HuH-7 (cell line): ENCODE measurements at places on chromosomes 2 and 18.

DNA sequence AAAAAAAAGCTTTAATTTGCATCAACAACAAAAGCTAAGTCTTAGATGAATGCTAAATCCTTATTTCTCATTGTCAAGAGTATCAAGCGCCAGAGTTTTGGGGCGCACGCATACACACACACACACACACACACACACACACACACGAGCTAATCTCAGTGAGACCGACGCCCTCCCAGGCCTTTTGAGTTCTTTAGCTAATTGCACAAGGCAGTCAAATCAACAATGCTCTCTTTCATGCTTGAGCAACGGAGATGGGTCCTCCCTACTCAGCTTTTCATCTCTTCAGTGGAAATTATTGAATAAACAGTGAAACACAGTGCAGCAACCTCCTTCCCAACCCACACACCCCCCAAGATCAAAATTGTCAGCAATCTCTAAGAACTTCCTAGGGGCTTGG is 19.2 kb downstream of the GKN1 start:
- DNase-seq = no peak

GRCh38 chr2:231065966-231066365 is 9.3 kb downstream of the PSMD1 start:
- DNase-seq = no peak

DNA sequence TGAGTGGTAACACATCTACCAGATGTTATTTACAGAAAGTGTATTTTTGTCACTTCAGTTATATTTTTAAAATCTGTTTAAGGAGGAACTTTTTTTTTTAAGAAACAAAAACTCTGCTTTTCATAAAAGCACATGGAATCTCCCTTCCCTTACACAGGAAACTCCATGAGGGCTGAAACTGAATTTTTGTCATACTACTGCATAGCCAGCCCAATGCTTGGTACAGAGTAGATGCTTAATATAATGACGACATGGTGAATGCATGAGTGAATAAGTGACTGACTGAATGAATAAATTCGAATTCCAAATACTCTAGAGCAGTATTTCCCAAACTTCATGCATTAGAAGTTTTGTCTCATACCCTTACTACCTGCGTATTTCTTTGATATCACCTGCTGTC is 86.5 kb downstream of the ROCK2 start:
- DNase-seq = no peak

DNA sequence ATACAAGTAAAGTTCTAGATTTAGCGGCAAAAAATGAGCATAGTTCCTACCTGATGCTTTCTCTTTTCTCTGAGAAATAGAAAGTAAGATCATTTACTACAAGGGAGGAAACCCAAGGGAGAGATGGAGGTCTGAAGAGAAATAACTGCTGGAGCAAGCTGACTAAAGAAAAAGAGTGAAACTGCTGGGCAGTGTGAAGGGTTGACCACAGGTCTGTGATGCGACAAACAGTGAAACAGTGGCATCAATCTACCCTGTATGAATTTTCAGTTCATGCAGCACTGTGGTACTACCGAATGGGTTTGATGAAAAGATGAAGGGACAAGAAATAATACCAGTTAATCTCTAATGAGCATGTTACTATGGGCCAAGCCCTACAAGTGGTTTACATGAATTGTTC is 52.2 kb downstream of the CUL3 start:
- DNase-seq = no peak

DNA sequence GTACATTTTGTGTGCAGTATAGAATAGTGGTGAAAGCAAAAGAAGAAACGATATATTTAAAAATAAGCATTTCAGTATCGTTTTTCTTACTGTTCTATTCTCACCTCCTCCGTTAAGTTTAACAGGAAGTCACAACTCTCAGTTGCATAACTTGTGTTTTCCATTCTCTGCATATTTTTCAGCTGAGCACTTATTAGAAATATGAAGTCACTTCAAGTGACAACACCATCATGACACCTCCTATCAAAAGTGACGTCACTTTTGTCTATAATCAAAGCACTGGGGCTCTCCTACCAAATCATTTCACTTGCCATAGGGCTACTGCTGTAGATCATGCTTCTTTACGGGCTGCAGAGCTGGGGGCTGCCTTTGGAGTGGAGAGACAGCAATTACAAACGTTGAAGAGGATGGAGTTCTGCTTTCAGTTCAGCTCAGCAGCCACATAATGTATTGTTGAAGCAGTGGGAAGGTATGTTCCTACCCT is 36.3 kb downstream of the STAT4 start:
- DNase-seq = no peak

GRCh38 chr2:41879235-41879916 is 168.4 kb upstream of the PKDCC start:
- no peak for DNase-seq

GRCh38 chr2:55880416-55881143 is 43.0 kb downstream of the EFEMP1 start:
- DNase-seq = no peak

GRCh38 chr2:38380397-38381130 is 3.5 kb upstream of the ATL2 start:
- DNase-seq = no peak

GRCh38 chr18:36412778-36413177 is 115.3 kb downstream of the FHOD3 start:
- DNase-seq = peak; percentile 10

DNA sequence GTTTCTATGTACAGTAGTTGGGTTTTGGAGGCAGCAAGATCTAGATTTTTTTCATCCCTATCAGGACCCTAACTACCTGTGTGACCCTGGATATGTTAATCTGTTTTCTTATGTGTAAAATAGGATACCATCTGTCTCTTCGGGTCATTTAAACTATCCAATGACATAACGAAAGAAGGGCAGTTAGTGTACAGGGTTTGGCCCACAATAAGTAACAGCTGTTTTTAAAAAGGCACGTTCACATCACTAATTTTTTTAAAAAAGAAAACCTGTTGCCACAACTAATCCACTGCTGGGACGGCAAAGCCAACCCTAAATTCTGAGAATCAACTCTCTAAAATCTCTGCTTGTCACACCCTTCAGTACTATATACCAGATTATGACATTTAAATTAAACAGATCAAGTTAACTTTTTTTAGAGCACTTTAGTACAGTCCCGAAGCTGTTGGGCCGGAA is 869 bp downstream of the USP40 start:
- DNase-seq = no peak

- DNase-seq = no peak
Observed at GRCh38 chr2:165328272-165328671, 89.1 kb downstream of the SCN2A start.

GRCh38 chr2:86160156-86160952 is 34.9 kb downstream of the IMMT start:
- no peak for DNase-seq

- DNase-seq = no peak
Observed at GRCh38 chr2:138012968-138013367, 48.7 kb downstream of the HNMT start.

GRCh38 chr2:71067567-71068217 is 756 bp upstream of the NAGK start:
- no peak for DNase-seq

GRCh38 chr2:236818281-236819045 is 248.8 kb downstream of the ACKR3 start:
- no peak for DNase-seq

DNA sequence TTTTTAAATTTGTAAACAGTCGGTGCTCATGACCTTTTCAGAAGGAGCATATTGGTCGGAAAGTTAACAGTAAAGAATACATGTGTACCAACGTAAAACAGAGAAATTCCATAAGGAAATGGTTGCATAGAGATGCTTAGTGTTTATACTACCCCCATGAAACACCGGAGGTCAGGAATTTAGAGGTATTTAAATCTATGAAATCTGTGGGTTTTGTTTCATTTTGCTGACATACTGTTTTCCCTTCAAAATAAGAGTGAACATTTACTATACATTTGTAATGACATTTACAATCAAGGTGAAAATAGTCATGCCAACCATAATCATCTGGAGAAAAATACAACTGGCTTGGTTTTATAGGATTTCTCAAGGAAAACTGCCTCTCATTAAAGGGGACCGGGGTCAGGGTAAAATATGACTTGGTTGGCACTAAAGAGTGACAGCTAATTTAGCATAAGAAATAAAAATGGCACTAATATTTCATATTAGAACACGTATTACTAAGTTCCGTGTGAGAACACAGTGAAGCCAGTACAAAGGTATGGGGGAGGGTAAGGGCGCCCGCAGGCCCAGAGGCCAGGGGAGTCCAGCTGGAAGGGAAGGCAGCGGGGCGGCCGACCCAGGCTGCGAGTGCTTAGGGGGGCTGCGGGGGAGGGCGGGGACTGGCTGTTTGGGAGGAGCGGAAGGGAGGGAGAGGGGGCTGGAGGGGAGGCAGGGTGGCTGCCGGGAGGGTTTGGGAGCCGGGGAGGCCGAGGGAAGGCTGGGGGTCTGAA is 1.1 kb upstream of the RNU4ATAC start:
- DNase-seq = peak; percentile 30

- no peak for DNase-seq
Observed at GRCh38 chr2:29165362-29166241, 50.4 kb downstream of the CLIP4 start.

GRCh38 chr2:189113963-189114362 is 65.6 kb downstream of the COL5A2 start:
- no peak for DNase-seq

- no peak for DNase-seq
Observed at GRCh38 chr2:144015655-144016245, 504.2 kb downstream of the ZEB2 start.
